ENCODE measurements at places on chromosomes 4 and X.

- DNase-seq, result no peak
Observed at GRCh38 chrX:16807976-16808542, 21.8 kb downstream of the TXLNG start.

GRCh38 chr4:118279328-118279727 is 73.5 kb downstream of the PRSS12 start:
- DNase-seq, result no peak

GRCh38 chrX:152942077-152942442 is 44.2 kb downstream of the ZNF185 start:
- no peak for DNase-seq

DNA sequence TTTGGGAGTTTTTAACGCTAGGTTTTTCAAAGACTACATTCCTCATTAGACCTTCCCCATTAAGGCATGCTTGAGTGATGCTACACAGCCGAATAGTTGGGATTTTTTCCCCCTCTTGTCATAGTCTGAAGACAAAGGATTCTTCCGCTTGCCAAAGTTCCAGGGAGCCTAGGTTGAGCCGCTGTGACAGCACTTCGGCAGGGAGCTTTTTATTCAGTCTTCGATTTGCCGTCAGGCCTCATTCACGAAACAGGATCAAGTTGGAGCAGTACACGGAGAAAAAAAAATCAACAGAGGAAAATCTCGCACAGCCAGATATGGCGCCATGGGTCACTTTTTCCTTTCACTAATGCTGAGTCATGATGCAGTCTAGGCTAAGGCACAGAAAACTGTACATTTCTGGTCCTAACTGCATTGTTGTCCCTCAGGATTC is 24.3 kb downstream of the SHROOM3 start:
- DNase-seq, result no peak

GRCh38 chr4:108209489-108209888 is 40.8 kb upstream of the LEF1 start:
- no peak for DNase-seq

- DNase-seq, result no peak
Observed at GRCh38 chr4:7226439-7226838, 34.1 kb downstream of the SORCS2 start.

DNA sequence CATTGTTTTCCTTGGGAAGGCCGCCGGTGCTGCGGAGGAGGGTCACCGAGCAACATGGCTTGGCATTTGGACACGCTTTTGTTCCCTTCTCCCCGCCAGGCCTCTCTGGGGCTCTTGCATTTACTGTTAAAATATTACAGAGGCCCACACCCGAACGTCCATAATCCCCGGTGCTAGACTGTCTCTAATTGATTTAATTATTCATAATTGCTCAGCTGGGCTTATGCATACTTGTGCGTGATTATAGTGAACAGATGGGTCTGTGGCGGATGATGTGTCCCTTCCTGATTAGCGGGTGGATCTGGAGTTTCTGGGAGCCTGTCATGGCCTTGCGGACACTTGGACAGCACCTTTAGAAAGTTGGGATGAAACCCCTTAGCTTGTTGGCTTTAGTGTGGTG is 100.2 kb upstream of the MSX1 start:
- DNase-seq, result no peak

- no peak for DNase-seq
Observed at GRCh38 chr4:126630230-126630629, 1002.5 kb upstream of the INTU start.
